ENCODE measurements at places on chromosomes 1 and 21.
A peak's percentile ranks its signal among the peaks of the same experiment; 100 is the strongest.

- DNase-seq = no peak
Observed at GRCh38 chr1:162878000-162878596, 17.1 kb upstream of the CCDC190 start.

- no peak for DNase-seq
Observed at GRCh38 chr1:79196211-79196610, 189.7 kb upstream of the ADGRL4 start.

- no peak for DNase-seq
Observed at GRCh38 chr1:3688356-3689137, 36.2 kb downstream of the TP73 start.

GRCh38 chr1:162421258-162422164, 9.6 kb upstream of the SH2D1B start:
- no peak for DNase-seq

GRCh38 chr1:57248830-57249229, 175.0 kb downstream of the DAB1 start:
- no peak for DNase-seq

GRCh38 chr1:114078116-114078515, 75.6 kb downstream of the SYT6 start:
- DNase-seq = no peak

- DNase-seq = no peak
Observed at GRCh38 chr1:64403331-64403730, 66.6 kb upstream of the CACHD1 start.

GRCh38 chr1:213041443-213041842, 9.6 kb upstream of the RPS6KC1 start:
- no peak for DNase-seq

DNA sequence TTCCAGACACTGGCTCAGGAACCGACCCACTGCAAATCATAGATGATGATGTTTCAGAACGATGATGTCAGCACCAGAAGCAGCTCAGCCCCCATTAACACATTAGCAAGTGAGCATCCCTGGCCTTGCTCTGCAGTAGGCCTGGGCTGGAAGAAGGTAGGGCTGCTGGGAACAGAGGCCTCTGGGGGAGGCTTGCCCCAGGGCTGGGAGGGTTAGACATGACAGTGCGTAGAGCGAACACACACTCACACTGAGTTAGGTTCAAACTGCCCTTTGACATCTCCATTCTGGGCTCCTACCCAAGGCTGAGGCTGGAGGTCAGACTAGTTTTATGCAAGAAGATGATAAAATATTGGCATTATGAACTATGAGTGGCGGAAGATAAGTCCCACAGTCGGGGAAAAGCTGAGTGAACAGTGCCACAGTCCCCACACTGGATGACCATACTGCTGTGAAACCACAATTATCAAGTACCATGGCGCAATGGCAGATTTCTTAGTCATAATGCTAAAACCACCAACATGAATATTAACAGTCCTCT, 91.1 kb downstream of the DMRTB1 start:
- no peak for DNase-seq

- no peak for DNase-seq
Observed at GRCh38 chr1:154206196-154206595, at the start of gene CFAP141. Gene CFAP141, minus strand, starts transcription at chr1:154206333. Its CDS starts 26 bp downstream, at chr1:154206307.

DNA sequence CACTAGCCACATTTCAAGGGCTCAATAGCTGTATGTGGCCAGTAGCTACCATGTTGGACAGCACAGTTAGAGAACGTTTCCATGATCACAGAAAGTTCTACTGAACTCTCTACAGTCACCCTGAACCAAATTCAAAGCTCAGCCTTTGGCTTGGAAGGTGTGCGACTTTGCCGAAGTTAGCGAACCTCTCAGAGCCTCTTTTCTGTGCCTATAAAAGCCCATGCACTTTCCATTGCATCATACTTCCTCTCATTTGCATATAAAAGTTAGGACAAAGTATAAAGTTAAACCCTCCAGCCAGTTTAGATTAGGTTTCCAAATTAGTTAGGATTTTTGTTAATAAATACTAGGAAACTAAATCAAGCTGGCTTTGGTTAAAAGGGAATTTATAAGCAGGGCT, 4.7 kb upstream of the SLC1A7 start:
- no peak for DNase-seq

- DNase-seq = no peak
Observed at GRCh38 chr1:248847956-248848561, 10.0 kb downstream of the ZNF672 start.

GRCh38 chr1:162303004-162303344, 73.7 kb downstream of the SPATA46 start:
- DNase-seq = no peak

GRCh38 chr1:68703921-68704354, 207.1 kb upstream of the DEPDC1 start:
- no peak for DNase-seq

DNA sequence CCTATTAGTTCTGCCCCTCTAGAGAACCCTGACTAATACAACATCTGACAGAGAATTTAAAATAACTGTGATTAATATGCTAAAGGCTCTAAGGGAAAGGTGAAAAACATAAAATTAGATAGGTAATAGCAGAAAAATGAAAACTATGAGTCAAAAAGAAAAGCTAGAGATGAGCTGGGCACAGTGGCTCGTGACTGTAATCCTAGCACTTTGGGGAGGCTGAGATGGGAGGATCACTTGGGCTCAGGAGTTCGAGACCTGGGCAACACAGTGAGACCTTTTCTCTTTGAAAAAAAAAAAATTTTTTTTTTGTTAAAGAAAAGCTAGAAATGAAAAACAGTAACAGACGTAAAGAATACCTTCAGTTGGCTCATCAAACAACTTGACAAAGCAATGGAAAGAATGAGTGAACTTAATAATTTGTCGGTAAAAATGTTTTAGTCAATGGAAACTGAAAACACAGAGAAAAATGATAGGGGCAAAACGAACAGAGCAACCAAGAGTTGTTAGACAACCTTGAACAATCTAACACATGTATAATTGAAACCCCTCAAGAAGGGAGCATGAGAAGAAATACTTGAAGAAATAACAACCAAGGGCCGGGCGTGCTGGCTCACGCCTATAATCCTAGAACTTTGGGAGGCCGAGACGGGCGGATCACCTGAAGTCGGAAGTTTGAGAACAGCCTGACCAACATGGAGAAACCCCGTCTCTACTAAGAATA, 132.9 kb upstream of the GFI1 start:
- DNase-seq = no peak

- DNase-seq = peak; percentile 65
Observed at GRCh38 chr1:26744075-26744959, 43.4 kb upstream of the PIGV start.

DNA sequence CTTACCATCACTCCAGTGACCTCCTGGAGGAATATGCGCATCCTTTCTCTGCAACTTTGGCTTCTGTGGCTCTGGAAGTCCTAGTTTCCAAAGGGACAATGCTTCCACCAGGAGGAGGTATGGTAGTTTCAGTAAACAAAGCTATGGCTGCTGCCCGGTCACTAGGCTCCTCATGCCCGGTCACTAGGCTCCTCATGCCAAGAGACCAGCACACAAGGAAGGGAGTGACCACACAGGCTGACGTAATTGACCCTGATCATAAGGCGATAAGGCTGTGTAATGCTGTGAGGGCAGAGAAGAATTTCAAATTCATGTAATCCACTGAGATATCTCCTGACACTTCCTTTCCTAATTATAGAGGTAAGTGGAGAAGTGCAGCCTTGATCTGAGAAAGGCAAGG, 102.9 kb downstream of the DTL start:
- no peak for DNase-seq

DNA sequence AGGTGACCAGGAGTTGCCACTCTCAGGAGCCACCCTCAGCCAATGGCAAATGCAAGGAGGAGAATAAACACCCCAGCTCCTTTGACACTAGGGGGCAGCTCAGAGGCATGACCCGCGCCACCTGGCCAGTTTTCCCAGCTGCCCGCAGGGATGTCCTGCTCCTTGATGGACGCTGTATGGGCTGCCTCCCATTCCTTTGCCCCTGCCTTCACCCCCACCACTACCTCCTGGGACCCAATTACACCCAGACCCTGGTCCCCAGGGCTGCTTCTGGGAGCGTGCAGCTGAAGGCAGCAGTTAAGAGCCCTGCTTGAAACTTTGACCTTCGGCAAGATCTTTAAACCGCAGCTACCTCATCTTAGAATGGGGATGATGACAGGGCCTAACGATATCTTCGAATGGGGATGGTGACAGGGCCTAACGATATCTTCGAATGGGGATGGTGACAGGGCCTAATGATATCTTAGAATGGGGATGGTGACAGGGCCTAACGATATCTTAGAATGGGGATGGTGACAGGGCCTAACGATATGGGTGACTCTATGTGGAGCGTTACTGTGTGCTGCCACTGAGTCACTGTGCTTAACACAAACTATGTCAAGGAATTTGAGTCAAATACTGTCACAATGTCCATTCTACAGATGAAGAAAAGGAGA, 163.0 kb upstream of the KAZN start:
- DNase-seq = no peak

DNA sequence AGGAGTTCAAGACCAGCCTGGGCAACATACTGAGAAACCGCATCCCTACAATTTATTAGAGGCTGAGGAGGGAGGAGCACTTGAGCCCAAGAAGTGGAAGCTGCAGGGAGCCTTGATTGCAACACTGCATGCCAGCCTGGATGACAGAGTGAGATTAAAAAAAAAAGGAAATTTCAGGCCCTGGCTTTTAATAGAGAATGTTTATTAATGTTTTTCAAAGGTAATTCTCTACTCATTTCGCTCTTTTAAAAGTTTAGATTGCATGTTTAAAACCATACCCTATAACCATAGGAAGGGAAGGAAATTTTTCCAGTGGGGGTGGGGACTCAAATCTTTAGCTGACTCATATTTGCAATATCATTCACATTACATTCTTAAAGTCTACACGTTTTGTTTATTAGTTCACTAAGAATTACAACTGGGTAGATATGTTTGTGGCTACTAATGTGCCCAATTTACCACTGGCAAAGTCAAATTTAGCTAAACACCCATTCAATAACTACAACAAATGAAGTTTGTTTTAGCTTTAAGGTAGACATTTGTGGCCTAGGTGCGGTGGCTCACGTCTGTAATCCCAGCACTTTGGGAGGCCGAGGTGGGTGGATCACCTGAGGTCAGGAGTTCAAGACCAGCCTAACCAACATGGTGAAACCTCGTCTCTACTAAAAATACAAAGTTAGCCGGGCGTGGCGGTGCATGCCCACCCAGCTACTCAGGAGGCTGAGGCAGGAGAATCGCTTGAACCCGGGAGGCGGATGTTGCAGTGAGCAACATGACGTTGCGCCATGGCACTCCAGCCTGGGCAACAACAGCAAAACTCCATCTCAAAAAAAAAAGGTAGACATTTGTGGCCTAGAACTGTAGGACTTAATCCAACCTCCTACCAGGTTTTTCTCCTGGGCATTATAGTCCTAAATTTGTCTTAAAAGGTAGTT, 5.0 kb downstream of the KDM5B start:
- DNase-seq = no peak

DNA sequence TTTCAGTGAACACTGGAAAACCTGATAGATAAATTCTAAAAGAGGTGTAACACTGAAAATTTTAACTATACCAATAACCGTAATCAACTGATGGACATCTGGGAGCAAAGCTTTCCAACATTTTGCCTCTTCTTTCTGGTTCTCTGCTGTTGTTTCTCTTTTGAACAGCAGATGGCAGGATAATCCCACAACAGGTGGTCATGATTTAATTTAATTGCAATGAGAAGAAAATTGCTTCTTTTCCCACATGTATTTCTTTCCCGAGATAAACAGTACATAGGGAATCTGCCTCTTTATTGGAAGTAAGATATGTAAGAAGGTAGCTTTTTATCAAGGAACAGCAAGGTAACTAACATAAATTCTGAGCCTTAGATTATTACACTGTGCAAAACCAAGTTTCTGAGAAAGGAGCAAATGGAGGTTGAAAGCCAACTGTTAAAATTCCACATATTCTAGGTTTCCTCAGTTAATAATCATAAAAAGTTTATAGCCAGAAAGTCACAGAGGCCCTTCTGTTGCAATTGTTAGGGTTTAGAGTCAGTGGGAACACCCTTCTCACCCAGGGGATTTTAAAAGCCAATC, 72.9 kb downstream of the RPS6KA1 start:
- DNase-seq = no peak

DNA sequence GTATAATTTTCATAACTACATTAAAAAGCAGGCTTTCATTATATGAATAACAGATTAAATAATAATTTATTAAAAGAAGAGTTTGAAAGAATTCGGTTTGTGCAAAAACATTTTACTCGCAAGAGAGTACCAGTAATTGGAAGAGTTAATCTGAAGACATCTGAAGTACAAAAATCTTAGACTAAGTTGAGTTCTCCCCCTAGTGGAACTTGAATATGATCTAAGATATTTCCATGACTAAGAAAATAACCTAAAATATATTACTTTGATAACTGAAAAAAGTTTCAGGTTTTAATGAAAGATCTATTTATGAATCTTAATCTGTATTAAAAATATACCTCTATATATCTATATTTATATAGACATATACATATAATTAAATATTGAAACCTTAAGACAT, 112.5 kb upstream of the GFI1 start:
- no peak for DNase-seq

Data from stimulated activated CD8-positive, alpha-beta memory T cell treated with anti-CD3 and anti-CD28 coated beads, Interleukin-4, amount 100 ng/mL, for 1 hour (primary cell).